ENCODE measurements at places on chromosomes 1 and 21.

- DNase-seq, result no peak
Measured at GRCh38 chr1:157124855-157125254, 13.3 kb downstream of the ETV3 start.

GRCh38 chr1:109927911-109928321 lies 17.3 kb downstream of the CSF1 start:
- no peak for DNase-seq

GRCh38 chr1:162040001-162040400 lies 16.3 kb upstream of the OLFML2B start:
- no peak for DNase-seq

DNA sequence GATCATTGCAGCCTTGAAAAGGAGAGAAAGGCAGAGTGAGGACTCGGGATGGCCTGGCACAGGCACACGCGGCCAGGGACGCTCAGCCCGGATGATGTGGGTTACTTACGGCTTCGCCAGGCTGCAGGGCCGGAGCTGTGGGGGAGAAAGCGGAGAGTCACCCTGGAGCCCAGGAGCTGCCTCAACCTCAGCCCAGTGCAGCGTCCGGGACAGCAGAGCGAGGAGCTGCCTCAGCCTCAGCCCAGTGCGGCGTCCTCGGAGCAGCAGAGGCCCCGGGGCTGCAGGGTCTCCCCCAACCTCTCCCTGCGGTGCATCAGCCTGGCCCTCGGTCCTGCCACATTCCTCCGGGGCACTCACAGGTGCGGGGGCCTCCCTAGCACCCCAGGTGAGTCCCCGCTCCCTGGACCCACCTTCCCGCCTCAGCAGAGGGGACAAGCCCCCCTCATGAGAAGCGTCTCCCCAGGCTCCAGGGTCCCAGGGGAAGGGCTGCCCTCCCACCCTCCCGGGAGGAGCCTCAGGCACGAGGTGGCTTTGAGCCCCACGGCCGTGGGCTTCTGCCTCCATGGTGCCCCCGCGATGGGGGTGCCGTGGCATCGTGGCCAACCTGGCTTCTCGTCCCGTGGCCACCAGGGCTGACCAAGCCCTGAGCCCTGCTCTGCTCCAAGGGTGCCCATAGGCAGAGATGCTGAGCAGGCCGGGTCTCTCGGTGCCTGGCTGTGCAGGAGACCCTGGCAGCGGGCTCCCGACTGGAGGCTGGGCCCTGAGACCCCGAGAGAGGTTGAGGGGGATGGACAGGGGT lies 10.5 kb upstream of the RNF223 start:
- no peak for DNase-seq

DNA sequence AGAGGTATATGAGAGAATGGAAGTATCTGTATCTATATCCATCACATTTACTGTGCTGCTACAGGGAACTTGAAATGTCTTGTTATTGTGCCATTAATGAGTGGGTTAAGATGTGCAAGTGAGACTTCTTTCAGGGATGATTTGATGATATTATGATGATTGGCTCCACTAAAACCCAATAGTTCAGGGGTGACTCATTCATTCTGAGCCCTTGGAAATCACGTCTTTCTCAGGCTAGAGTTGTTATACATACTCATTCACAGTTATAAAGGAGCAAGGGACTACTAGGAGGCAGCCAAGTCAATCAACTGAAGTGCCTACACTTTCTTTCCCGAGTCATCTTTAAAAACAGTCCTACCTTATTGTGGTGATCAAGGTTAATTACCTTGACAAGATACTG lies 1109.8 kb upstream of the B3GALT2 start:
- no peak for DNase-seq

- no peak for DNase-seq
Measured at GRCh38 chr21:37319551-37319950, 47.0 kb upstream of the DYRK1A start.

GRCh38 chr1:46657775-46658174 lies 10.4 kb downstream of the ATPAF1 start:
- no peak for DNase-seq

- DNase-seq, result no peak
Measured at GRCh38 chr1:92842082-92843045, 10.5 kb downstream of the RPL5 start.
